ENCODE measurements at places on chromosomes 5 and 9. TPM values are rescaled to one million over a fixed set of nuclear protein-coding genes. Genes with fewer than 3 reads are reported as not detected.

The HAND1 gene
- not detected for total RNA-seq

The S1PR3 gene
- 2.0 TPM for total RNA-seq

The ACSL6 gene
- 3.7 TPM for total RNA-seq

The C9orf43 gene
- total RNA-seq: 0.96 TPM

The FRMPD1 gene
- total RNA-seq: 0.88 TPM

The ST6GALNAC4 gene
- 5.9 TPM for total RNA-seq

The IFNA1 gene
- not detected for total RNA-seq

The IL13 gene
- not detected for total RNA-seq

DNA sequence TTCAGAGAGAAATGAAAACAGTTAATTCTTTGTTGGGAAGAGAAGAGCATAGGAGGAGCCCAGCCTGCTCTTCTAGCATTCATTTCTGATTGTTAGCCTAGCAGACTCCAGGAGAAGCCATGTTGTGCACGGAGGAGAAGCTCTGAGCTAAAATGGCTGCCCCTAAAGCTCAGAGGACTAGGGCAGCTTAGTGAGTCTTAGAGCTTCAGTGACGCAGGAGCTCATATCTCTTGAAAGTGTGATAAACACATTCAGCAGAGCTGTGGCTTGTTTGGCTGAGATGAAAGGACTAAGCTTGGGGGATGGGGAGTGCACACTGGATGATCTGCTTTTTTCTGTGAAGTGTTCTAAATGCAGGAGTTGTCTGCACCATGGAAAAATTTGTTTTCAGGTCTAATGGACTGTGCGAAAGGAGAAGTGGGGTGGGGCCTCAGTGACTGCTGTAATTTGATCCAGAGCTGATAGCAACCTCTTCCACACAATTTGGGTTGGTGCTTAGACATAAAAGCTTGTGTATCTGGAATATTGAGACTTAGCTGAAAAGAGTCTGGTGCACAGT is 58.5 kb downstream of the ZNF462 start:
- DNase-seq: no peak

GRCh38 chr5:143931476-143931875 is 119.5 kb downstream of the HMHB1 start:
- DNase-seq: no peak

- no peak for DNase-seq
Observed at GRCh38 chr5:8230868-8231267, 361.9 kb downstream of the MTRR start.

DNA sequence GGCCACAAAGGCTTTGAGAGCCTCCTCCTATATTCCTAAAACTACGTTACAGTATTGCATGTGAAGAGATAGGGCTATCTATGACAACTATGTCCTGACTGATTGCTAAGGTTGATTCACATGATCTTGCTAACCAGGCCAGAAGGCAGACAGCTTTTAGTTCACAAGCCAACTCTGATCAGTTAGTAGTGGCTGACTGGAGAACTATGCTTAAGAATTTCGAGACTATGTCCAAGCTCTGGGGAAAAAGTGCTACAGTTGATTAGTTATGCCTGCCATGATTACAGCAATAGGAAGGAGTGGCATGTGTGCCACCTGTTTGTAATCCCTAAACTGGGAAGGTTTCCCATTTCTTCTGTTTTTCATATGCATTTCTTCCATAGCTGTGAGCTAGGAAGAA is 223.4 kb downstream of the DOCK8 start:
- no peak for DNase-seq

DNA sequence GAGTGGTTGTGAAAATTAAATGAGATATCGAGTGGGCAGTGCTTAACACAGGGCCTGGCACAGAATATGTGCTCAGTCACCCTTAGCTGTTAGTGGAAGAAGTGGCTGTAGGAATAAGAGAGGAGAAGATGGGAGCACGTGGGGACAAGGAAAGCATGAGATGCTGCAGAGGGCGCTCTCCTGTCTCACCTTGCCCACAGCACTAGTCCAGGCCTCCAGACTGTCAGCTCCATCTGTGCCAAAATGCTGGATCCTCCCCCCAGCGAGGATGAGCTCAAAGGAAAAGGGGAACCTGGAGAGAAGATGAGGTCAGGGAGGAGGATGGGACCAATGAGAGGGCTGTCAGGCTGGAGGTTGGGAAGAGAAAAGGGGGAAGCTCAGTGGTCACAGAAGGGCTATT is 12.5 kb downstream of the ARAP3 start:
- DNase-seq: no peak

DNA sequence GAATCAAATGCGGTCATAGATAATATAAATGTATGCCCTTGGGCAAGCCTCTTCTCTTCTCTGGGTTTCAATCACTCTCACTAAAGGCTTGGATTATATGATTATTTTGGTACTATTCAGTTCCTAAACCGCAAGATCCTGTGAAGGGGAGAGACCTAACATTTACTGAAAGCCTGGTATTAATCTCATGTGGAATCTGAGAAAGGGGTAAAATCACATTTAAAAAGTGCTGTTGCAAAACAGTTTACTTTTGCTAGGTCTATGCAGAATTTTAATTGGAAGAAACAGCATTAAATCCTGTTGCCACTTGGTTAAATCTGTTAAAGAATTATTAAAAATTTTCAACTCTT is 50.7 kb downstream of the SLC44A1 start:
- DNase-seq: no peak

GRCh38 chr9:127815512-127816361 is 13.1 kb downstream of the FPGS start:
- DNase-seq: no peak

GRCh38 chr9:70352356-70352755 is 62.1 kb downstream of the KLF9 start:
- no peak for DNase-seq

DNA sequence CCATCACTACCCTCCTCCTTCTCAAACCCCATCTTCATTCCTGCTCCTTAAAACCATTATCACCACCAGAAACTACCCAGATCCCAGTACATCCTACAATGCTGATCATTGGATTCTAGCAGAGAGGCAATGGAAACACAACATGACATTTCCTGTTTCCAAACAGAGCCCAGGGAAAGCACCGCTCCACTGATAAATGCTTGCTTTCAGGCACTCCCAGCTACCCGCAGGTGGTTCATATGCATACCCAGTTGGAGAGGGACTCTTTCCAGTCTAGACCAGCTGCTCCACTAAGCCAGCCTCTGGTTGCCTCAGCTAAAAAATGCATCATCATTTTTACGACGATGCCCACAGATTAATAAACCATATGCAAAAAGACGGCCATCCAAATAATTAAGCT is 39.2 kb upstream of the ACO1 start:
- no peak for DNase-seq

GRCh38 chr5:151773951-151774350 is 2.2 kb downstream of the G3BP1 start:
- DNase-seq: no peak

GRCh38 chr5:10674582-10674981 is 86.5 kb downstream of the DAP start:
- no peak for DNase-seq

DNA sequence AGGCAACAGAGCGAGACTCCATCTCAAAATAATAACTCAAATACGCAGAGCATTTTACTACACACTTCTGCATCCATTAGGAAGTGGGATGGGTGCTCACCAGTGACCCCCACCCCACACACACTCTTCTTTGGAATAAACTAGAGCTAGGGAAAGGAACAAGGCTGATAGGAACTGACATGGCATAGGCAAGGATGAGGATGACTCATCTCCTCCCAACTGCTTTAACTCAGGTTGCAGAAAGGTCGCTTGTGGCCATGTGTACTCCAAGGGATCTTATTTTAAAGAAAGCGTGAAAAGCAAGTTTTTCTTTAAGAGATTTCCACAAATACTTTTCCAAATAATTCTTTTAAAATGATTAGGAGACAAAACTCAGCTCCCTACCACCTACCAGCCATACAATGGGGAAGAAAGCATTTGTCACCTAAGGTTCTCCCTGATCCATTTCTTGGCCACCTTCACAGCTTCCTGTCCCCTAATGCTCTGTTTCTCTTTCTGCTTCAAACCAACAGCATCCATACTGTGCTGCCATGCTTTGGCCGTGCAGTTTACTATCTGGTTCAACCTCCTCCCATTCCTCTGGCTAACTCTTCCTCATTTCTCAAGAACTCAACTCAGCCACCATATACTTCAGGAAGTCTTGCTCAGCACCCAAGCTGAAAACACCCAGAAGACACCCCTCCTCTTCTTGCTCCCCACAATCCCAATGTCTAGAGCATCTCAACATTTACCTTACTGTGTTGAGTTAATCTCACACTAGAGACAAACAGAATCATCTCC is 211.9 kb downstream of the ACTL7B start:
- no peak for DNase-seq

- DNase-seq: no peak
Observed at GRCh38 chr5:165143741-165144140, 1638.3 kb downstream of the MAT2B start.

- no peak for DNase-seq
Observed at GRCh38 chr5:150111122-150111521, 24.8 kb upstream of the CSF1R start.

Measured in left lobe of liver (tissue), 2 donors.